Cardiac muscle cell (in vitro differentiated cells and primary cell): ENCODE measurements at places on chromosomes 1 and 21. TPM values are rescaled to one million over a fixed set of nuclear protein-coding genes. Genes with fewer than 3 reads are reported as not detected.

The TSTD1 gene
- total RNA-seq, result 262 and 347 TPM in 2 replicates

The GJA5 gene
- total RNA-seq, result 23.9 and 25.8 TPM in 2 replicates

The GJB3 gene
- total RNA-seq, result not detected in 2 replicates

The ATP6V1G3 gene
- not detected in 2 replicates for total RNA-seq

GRCh38 chr1:242787968-242788367 is 263.5 kb upstream of the PLD5 start:
- DNase-seq, result no peak
- no peaks in the 10 kb centered on the region for H3K4me1 ChIP-seq
- H3K27ac ChIP-seq, result no peak overlapping the region
- no peak overlapping the region for H3K4me3 ChIP-seq
- no peaks in the 10 kb centered on the region for H3K36me3 ChIP-seq

- no peaks in the 10 kb centered on the region for H3K36me3 ChIP-seq
- H3K4me1 ChIP-seq, result no peaks in the 10 kb centered on the region
- DNase-seq, result no peak
- H3K4me3 ChIP-seq, result no peak overlapping the region
- no peaks in the 10 kb centered on the region for H3K27me3 ChIP-seq
Measured at GRCh38 chr1:115224636-115225035, 113.4 kb downstream of the NGF start.

DNA sequence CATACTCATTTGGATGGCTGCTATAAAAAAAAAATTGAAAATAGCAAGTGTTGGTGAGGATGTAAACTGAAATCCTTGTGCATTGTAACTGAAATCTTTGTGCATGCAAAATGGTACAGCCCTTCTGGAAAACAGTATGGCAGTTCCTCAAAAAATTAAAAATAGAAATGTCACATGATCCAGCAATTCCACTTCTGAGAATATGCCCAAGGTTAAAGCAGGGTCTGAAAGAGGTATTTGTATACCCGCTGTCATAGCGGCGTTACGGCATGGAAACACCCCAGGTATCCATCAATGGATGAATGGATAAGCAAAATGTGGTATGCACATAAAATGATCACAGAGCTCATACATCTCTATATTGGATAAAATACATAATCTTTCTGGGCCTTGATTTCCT is 116.7 kb downstream of the RUSC1 start:
- H3K4me1 ChIP-seq, result peaks cover 5% of the 10 kb centered on the region
- peaks cover 20% of the 10 kb centered on the region for H3K36me3 ChIP-seq
- H3K27me3 ChIP-seq, result no peaks in the 10 kb centered on the region
- no peak for DNase-seq
- H3K27ac ChIP-seq, result no peak overlapping the region
- H3K4me3 ChIP-seq, result no peak overlapping the region
